ENCODE measurements at places on chromosomes 11 and 22. TPM values are rescaled to one million over a fixed set of nuclear protein-coding genes. Genes with fewer than 3 reads are reported as not detected.
A peak's percentile ranks its signal among the peaks of the same experiment; 100 is the strongest.

TBX10 gene
- total RNA-seq, result not detected

DNA sequence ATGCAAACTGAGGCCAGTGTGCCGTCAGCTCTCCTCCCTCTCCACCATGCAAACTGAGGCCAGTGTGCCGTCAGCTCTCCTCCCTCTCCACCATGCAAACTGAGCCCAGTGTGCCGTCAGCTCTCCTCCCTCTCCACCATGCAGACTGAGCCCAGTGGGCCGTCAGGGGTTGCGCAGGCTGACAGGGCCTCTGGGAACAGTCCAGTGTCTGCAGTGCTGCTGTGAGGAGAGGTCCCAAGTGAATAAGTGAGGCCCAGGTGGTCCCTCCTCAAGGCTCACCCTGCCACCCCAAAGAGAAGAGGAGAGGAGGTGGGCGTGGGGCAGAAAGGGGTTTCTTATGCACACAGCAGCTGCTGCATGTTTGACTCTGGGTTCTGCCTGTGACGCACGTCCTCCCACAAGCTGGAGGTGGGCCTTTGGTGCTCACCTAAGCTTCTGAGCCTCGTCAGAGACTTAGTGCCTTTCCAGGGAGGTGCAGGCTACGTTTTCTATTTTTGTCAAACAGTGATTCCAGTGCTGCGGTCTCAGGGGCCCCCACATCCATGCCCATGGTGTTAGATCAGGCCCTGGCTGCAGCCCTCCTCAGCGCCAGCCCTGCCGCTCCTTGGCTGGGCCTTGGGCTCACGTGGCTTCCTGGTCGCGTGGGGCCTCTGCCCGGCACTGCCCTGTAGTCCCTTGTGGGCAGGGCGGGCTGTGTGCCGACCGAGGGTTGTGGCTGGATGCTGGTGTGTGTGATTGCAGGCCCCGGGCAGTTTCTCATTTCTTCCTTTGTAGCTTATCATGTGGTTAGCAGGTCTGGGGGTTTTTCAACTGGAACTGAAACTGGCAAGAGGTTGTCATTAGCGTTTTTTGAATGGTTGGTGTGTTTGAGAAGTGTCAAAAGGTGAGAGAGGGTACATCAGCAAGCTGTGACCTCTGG, 7.1 kb downstream of the TPCN2 start:
- DNase-seq, result no peak

- DNase-seq, result peak; percentile 73
Measured at GRCh38 chr11:74055938-74056337, 47.1 kb upstream of the UCP3 start.

DNA sequence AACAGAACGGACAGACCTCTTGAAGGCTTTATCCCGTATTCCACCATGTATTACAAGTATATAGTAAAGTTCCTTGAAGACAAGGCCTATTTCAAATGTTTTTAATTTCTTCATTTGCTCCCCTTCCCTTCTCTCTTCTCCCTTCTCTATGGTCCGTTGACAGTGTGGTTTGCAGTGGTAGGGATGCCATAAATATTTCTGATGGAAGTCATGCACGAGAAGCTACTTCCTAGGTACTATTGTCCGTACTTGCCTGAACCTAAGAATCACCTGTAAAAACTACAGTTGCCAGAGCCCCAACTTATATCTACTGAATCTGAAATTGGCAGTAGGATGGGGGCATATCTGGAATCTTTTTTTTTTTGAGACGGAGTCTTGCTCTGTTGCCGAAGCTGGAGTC, 2.8 kb downstream of the PISD start:
- no peak for DNase-seq

GRCh38 chr11:119134389-119134978, 13.1 kb downstream of the HINFP start:
- DNase-seq, result no peak

GRCh38 chr22:19066531-19067271, 55.5 kb downstream of the DGCR2 start:
- DNase-seq, result peak; percentile 40

- DNase-seq, result no peak
Measured at GRCh38 chr11:64097468-64098317, 62.0 kb downstream of the FLRT1 start.

GRCh38 chr11:61507962-61508861, at the start of gene LRRC10B:
Gene LRRC10B (plus strand): TSS chr11:61508749. CDS start chr11:61508999, 250 bp downstream.
- no peak for DNase-seq

GRCh38 chr22:20530368-20531153, 23.2 kb downstream of the MED15 start:
- peak; percentile 85 for DNase-seq

DNHD1 gene
- total RNA-seq, result 5.6 TPM

DNA sequence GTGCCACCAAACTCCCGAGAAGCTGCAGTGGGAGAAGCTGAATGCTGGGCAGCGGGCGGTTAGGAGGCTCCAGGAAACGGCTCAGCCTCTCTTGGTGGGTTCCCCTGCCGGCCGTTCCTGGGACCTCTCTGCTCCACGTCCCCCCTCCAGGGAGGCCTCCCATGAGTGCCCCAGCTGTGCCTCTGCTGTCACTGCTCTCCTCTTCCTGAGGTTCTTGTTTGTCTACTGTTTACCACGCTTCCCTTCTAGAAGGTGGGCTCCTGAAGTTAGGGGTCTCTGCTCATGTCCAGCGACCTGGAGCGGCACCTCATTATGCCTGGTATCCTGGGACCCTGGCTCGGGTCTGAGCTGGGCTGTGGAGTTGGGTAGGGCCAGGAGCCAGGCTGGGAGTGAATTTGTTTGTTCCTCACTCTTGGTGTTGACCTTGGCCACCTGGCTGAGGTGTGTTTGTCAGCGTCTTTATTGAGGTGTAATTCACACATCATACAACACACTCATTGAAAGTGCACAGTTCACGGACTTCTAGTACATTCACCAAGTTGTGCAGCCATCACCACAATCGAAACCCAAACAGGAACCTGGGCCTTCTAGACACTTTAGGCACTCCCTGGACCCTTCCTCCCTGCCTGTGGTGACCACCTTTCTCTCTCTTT, 37.8 kb upstream of the GRAMD4 start:
- DNase-seq, result no peak

- DNase-seq, result no peak
Measured at GRCh38 chr11:77092382-77092781, 10.3 kb upstream of the OMP start.

- peak; percentile 92 for DNase-seq
Measured at GRCh38 chr11:63961608-63962412, 12.6 kb upstream of the COX8A start.

DNA sequence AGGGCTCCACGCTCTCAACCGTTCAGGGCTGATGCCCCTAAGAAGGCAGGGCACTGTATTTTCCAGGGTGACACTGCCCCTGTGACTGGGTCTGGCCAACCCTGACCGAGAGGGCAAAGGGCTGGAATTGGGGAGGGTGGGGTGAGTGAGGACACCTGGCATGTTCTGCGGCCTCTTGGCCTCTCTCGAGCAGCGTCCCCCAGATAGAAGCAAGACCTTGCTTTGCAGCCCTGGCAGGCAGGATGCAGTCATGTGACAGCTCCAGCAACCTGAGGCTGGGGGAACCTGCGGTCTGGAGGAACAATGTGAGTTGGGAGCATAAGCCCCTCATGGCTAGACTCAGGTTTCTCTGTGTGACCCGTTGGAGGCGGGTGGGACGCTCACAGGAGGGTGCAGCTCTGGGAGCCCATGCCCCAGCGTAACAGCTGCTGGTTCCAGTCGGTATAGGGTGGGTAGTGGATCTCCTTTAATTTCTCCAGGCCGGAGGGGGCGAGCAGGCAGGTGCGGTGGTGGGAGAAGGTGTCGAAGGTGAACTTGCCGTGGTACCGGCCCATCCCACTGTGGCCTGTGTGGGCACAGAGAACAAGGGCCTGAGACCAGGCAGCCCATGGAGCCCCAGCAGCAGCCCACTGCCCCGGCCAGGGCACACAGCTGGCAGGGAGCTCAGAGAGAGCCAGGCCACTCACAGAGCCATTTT, 11.4 kb downstream of the ALDH3B2 start:
- DNase-seq, result no peak

Data from myocyte (in vitro differentiated cells).